ENCODE measurements at places on chromosomes 6 and 20.
A peak's percentile ranks its signal among the peaks of the same experiment; 100 is the strongest.

GRCh38 chr6:170130201-170130621, 160.7 kb downstream of the DLL1 start:
- no peak for DNase-seq

GRCh38 chr20:50305636-50306477, 115.2 kb downstream of the CEBPB start:
- DNase-seq: no peak

GRCh38 chr6:113073611-113074191, 726.6 kb downstream of the RFPL4B start:
- no peak for DNase-seq

DNA sequence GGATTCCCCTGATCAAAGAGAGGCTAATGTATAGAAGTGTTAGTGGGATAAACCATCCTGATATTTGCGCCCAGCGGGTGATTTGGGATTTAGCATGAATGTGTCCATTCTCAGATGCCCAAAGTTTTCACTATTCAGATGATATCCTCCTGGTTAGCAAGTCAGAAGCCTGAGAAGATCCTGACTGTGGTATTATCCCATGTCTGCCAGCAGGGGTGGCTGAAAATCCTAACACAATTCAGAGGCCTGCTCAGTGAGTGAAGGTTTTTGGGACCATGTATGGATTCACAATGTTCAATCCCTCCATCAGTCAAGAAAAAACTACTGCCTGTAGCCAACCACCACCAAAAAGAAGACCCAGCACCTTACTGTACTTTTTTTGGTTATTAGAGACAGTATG, 34.1 kb upstream of the SPACA1 start:
- no peak for DNase-seq

DNA sequence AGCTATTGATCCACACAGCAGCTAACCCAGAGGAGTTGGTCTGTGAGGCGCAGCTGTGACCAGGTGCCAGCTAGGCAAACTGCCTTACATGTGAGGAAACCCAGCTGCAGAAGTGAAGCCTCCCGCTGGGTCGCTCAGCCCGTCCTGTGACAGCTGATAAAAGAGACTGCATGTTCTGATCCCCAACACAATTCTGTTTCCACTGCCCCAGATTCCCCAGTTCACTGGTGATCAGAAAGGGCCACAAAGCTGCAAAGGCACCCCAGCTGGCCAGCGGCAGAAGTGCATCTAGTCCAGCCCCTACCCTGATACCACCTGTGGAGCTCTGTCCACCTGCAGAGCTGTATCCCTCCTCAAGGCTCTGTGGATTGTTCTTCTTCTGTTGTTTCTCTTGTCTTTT, 64.5 kb downstream of the CTNNBL1 start:
- no peak for DNase-seq

DNA sequence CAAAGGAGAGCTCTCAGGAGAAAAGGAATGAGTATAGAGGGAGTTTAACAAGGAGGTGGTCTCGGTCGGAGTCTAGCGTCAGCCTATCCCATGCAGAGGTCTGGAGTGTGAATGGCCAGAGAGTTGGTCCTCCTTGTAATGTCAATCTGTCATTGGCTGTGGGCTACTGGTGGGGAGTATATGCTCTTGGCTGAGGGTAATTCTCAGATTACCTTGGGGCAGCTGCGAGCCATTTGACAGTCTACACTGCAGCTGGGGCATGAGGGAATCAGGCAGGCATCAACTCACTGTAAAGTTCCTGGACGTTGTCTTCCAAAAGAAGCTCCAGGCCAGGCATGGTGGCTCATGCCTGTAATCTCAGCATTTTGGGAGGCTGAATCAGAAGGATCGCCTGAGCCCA, 48.1 kb downstream of the EBF4 start:
- no peak for DNase-seq

- no peak for DNase-seq
Measured at GRCh38 chr20:23246717-23247664, 103.6 kb upstream of the NXT1 start.

DNA sequence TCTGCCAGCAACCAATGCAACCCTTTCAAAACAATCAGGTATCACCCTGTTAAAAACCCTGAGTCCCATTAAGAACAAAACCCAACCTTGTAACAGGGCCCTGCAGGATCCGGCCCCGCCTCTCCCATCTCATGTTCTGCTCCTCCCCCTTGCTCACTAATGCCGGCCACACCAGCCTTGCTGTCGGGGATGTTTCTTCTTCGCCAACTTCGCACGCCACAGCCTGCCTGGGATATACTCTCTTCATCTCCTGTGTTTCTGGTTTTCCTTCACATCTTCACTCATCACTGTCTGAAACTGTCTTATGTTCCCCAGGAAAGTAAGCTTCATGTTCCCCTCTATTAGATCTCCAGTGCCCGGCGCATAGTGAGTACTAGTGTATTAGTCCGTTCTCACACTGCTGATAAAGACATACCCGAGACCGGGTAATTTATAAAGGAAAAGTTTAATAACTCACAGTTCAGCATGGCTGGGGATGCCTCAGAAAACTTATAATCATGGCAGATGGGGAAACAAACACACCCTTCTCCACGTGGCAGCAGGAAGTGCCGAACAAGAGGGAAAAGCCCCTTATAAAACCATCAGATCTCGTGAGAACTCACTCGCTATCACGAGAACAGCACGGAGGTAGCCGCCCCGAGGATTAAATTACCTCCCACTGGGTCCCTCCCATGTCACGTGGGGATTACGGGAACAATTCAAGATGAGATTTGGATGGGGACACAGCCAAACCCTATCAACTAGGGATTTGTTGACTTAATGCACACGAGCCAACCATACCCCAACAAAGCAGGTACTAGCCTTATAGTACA, 5.1 kb downstream of the TP53RK start:
- DNase-seq: peak; percentile 44

DNA sequence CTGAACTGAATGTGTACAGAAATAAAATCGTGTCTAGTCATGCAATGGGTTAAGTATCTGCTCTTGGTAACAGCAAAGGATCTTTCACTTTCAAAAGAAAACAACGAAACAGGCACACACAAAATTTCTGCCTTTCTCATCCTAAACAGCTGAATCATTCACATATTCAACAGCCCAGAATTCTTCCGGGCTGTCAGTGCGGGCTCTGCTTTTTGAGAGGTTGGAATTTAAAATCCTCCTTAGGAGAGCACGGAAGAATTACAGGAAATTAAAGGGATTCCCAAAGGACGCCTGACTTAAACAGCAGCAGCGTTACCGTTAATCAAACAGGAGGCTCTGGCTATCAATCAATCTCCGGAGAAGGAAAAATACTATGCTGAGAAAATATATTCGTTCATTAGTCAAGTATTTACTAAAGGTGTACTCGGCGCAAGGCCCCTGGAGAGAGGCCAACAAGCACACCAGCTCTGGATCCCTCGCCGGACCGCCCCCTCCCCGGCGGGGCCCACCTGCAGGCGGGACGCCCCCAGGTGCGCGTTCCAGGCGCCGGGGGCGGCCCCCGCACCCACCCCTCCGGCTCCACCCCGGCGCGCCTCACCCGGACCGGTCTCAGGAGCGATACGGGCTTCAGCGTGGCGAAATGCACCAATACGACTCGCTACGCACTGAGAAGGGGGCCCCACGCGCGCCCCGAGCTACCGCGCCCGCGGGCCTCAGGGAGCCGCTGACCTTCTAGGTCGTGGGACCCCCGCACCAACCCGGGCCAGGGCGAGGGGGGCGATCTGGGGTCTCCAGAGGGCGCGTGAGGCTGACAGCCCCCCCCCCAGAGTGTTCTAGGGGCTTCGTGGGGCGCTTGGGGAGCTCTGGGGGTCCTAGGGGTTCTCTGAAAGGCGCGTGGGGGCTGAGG, 1.0 kb downstream of the NAPB start:
- DNase-seq: peak; percentile 34

DNA sequence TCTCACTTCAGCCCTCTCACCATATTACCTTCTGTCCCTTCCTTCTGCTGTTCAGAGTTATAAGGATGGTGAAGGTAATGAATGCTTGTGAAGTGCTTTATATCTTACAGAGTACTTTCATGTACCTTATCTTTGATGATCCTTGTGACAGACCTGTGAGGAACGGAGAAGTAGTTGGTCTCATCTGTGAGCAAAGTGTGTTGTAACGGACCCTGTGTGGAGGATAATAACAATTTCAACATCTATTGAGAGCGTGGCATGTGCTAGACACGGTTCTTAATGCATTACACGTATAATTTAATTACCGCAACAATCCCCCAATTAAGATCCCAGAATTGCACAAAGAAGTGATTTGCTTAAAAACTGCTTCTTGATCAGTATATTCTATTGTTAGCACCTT, 124.6 kb downstream of the ANKS1A start:
- no peak for DNase-seq

DNA sequence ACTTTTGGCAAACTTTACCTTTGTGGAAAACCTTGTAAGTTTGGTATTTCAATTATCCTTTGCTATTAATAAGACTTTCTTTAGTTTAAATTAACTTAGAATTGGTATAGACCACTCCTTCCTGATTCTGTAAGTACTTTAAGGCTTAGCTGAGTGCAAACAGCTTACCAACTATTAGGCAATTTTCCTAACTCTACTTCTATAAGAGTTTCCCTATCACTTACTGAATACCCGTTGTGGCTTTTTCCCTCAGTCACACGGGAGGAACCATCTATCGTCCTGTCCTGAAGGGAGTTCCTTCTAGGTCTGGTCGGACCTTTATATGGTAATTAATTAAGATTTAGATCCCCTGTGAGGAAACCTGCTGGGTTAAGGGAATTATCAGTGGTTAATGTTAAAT, 9.6 kb downstream of the SLC35A1 start:
- DNase-seq: no peak

GRCh38 chr6:157220485-157220884, 102.8 kb downstream of the TMEM242 start:
- DNase-seq: no peak

GRCh38 chr6:111792241-111792640, 81.0 kb downstream of the FYN start:
- DNase-seq: no peak

DNA sequence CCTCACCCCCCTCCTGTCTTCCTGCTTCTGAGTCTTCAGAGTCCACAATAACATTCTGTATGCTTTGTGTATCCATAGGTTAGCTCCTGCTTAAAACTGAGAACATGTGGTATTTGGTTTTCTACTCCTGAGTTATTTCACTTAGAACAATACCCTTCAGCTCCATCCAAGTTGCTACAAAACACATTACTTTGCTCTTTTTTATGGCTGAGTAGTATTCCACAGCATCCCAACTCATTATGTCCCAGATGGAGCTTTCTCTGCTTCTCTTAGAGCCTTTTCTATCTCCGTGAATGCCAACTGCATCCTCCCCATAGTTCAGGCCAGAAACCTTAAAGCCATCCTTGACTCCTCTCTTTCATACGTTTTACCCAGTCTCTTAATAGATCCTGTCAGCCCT, 55.8 kb downstream of the STMND1 start:
- DNase-seq: no peak

DNA sequence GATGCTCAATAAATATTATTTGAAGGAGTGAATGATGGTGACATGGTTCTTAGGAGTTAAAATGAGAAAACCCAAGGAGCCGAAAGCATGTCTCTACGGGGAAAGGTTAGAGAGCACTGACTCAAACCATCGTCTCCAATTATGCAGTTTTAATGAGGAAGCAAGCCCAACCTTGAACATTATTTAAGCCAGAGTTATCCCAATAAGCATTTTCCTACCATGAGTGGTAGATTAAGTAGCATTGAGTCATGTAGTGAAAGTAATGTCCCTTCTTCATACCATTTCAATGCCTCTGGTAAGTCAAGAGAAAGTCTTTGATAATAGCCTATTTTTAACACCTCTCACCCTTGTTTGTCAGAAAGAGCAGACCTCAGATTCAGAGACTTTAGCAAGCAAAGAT, 13.5 kb downstream of the TSHZ2 start:
- DNase-seq: no peak

GRCh38 chr6:40325041-40325440, 262.1 kb downstream of the LRFN2 start:
- DNase-seq: no peak

DNA sequence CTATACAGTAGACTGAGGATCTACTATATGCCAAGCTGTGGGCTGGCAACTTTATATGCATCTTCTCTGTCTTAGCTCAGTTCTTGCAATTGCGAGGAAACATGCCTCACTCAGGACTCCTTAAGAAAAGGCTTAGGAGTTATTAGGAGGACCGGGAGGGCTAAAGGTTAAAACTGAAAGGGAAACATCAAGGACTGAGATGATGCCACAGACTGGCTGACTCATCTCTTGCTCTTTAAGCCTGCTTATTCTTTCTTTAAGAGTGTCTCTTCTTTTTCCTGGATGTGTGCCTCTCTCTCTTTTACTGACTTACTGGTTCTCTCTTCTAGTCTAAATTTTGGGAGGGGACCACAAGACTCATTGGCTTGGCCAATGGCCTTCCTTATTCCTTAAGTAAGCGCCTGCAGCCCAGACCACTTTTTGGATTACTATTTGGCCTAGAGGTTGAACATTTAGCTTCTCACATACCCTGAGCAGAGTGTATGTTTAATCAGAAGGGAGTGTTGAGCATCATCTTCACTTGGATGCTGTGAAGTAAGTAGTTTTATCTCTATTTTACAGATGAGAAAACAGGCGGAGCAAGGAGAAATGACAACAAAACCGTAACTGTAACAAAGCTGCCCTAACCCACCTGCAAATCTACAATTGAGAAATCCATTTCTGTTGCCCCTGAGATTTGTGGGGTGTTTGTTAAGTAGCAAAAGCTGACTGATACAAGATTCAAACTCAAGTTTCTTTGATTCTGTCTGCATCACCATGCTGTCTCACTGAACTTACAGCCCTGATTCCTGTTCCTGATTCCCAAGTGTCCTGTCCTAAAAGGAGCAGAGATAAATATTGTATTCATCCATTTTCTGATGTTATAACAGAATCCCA, 7.2 kb upstream of the SDC4 start:
- DNase-seq: no peak

- no peak for DNase-seq
Measured at GRCh38 chr6:50637267-50637666, 76.1 kb upstream of the TFAP2D start.

GRCh38 chr20:30489614-30490003, 767.9 kb upstream of the DEFB115 start:
- DNase-seq: no peak

DNA sequence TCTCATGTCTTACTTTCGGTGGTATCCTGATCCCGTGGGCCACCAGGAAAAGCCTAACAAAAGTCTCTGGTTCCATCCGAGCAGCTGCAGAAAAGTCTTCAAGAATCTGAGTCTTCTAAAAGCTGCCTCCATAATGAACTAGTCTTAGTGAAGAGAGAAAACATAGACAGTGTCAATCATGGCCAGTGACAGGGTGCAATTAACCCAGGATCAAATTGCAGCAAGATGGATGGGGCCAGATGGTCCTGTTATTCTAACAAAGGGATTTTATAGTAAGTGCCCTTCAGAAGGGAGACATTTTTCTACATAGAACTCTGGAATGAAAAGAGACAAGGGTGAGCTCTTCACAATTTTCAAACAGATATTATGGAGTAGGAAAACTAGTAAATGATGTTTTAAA, 281.6 kb upstream of the ZFP64 start:
- no peak for DNase-seq

DNA sequence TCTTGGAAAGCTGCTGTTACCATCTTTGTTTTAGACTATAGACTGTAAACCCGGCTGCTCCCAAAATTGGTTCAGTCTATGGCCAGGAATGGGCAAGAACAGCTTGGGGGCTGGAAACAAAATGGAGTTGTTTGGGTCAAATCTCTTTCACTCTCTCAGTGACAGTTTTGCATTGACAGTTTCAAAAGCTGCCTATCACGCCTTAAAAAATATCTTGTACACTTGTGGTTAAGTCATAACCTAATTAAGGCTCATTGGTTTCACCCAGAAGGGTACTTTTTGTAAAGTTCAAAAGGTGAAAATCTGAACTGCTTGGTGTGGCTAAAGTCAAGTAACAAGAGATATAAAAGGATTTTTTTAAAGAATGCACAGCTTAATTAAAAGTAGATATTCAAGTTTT, 76.1 kb upstream of the PRL start:
- no peak for DNase-seq

GRCh38 chr6:150717419-150717818, 117.7 kb downstream of the PLEKHG1 start:
- no peak for DNase-seq

Data from GM04504 (cell line).